Motor neuron (in vitro differentiated cells): ENCODE measurements at places on chromosomes 2 and 18.

GRCh38 chr2:65511306-65511705 is 78.9 kb upstream of the SPRED2 start:
- ATAC-seq = no peak

DNA sequence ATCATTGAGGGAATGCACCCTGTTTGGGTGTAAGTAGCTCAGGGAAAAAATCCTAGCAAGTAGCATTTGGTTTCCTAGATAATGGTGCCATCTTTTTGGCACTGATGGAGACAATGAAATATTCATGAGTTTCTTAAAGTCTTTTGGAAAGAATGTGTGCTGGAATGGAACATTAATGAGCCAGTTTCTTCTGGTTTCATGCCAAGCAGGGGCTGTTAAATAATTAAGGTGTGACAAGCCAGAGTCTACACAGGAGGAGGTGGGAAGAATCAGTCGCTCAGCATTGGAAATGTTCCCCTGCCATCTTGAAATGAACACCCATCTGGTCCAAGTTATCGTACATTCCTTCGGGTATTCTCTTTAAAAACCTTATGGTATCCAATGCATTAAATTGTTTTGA is 457.3 kb downstream of the RIT2 start:
- ATAC-seq = no peak

- ATAC-seq = peak; percentile 49
These were observed 308.4 kb downstream of the NDUFA10 start for GRCh38 chr2:239716536-239717318.

DNA sequence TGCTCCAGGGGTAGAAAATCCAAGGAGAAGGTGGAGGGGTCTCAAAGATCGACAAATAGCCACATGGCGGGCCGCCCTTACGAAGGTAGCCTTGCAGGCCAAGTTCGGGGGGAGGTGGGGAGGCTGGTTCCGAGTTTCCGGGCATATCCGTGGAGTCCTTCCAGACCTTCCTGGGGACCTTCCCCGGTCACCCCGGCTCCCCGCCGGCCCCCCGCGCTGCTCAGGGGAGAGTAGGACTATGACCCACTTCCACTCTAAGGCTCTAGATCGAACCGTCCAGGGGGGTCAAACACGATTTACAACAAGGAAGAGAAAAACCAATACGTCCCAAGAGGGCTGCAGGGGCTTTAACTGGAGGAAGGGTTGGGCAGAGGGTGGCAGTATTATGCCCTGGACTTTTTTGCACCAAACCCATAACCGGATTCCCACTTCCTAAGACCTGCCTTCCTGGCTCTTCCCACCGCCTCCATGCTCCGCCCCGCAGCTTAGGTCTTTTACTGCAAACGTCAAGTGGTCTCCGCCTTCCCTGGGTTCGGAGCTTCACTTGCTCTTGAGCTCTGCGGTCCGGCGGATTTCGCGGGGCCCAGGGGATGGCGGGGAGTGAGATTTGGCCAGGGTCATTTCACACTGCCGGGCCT is 779 bp upstream of the LYPD6 start:
- ATAC-seq = no peak

DNA sequence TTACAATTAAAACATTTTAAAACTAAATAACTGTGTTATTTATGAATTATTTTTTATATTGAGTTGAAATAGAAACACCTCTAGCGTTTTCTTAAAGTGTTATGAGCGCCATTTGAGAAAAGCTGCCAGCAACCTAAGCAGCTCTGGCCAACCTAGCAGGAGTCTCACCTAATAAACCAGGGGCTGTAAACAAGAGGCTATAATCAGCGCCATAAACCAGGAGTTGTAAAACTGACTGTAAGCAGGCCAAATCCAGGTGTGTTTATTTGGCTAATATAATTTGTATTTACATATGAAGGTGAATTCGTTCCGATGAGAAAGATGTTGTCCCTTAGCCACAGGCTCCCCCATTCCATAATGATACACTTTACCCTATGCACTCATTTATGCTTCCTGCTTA is 34.7 kb downstream of the LRRTM1 start:
- no peak for ATAC-seq

DNA sequence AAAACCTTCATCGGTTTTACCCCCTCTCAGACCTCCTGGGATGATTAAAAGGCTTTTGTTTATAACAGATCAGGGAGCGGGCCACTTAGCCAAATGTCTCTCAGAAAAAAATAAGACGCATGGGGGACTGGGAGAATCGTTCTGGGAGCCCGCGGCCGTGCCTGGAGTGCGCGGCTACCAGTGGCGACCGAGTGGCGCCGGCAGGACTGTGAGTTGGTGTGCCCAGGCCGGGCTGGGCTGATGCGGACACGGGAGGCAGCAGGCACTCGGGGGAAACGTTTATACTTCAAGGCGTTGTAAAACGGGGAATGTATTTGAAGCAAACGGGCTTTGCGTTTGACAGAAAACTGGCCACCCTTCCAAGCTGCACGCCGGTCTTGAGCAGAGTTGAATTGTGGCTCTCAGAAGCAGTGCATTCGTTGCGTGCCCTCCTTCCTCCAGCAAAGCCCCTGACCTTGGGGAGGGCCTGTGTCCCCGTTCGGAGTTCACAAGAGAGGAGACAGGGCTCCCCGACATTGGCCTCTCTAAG is 4.7 kb upstream of the HOXD10 start:
- ATAC-seq = no peak

DNA sequence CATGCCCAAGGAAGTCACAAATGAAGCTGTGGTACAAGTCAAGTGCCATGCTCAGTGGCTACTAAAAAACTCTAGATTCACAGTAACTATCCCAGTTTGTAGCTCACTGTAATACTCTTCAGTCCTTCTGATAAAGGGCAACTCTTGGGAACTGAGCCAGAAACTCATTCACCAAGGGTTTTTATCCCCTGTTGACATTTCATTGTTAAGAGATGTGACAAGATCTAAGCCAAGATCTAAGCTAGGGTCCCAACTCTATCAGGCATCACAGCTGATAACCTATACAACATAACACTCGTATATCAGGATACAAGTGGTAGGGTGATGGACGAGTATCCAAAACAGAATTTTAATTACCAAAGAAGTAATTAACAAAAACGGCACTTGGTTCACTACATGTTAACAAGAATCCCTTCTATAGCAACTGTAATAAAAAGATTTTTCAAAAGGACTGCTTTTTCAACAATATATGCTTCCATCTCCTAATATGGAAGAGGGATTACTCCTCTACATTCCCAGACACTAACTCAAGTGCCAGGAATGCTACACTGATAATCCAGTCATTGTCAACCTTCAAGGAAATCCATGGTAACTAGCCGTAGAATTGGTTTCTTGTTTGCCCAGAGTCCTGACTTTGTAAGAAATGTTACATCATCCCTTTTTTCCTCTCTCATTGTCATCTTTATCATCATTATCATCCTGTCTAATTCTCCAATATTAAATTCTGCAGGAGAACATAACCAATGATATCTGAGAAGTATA is 111.7 kb downstream of the CDH2 start:
- no peak for ATAC-seq

- ATAC-seq = no peak
These were observed 27.3 kb upstream of the GPR17 start for GRCh38 chr2:127618551-127619202.

GRCh38 chr2:239910851-239911640 is 114.1 kb downstream of the NDUFA10 start:
- ATAC-seq = peak; percentile 92

DNA sequence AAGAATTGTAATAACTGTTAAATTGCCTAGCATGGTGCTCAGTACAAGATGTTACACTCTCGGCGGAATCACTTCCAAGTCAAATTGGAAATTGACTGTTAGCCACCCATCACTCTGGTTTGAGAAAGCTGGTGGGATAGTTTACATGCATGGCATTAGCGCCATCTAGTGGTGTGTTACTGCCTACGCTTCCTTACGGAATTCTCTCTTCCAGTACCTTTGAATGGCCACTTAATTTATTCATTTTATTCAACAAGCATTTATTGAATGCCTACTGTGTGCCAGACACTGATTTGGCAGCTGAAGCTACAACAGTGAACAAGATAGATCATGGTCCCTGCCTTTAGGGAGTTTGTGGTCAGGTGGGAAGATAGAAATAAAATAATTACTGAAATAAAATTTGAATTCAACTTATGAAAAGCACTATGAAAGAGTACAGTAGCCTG is 171.2 kb downstream of the TMEM247 start:
- peak; percentile 74 for ATAC-seq

- no peak for ATAC-seq
These were observed 8.6 kb upstream of the INPP5D start for GRCh38 chr2:233051241-233052149.

GRCh38 chr2:110955556-110955955 is 165.2 kb upstream of the BCL2L11 start:
- no peak for ATAC-seq

DNA sequence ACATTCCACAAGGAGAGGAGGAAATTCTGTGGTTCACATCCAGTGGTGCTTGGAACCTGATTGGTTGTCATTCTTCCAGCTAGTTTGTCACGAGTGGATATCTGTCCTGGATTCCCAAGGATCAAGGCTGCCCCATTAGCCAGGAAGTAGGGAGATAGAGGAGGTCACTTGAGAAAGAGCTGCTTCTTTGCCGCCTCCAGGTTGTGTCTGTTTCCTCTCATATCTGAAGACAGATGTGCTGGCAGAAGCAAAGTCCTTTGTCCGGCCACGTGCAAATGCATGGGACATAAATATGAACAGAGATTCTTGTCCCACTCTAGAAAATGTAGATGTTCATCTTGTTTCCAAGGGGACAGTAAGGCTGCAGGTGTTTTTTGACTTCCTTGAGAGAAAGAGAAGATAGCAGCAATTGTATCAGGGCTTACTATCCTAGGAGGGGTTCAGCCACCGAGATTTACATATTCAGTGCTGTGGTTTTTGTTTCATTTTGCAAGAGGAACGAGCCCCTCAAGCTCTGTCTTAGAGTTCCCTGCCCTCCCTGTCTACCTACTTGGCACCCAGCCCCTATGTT is 174.4 kb downstream of the RPIA start:
- ATAC-seq = no peak

DNA sequence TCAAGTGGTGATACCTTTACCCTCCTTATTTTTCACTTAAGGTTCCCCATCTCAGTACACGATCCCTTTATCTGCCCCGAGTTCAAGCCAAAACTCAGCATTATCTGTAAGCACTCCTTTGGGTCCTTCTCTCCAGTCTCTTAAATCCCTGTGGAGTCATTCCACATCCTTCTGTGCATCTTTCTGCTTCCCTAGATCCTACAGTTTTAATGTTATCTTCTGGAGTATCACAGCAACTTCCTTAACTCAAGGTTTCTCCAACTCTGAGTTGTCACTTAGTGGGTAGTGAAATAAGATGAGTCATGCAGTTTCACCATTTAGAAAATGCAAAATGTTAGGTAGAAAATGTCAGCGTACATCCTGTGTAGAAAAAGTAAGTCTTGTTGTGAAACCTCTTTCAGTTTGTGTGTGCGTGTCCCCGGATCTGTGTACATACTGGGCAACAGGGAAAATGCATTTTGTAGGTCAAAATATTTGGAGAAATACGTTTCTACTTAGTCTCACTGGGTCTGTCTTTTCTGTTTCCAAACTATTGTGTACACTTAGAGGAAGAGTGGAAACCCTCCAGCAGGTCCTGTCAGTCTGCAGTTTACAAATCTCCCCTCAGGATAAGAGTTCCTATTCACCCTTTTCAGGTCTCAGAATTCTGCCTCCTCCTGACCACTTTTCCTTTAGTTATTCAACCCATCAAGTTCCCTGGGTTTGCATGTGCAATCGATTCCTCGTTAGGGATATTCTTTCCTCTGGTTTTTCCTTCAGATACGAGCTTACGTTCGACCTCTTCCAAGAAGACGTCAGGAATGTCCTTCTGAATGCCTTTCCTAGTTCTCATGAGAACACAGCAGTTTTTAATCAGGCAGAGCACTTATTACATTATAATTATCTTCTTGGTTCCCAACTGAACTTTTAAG is 154.8 kb downstream of the TGIF1 start:
- ATAC-seq = peak; percentile 38

DNA sequence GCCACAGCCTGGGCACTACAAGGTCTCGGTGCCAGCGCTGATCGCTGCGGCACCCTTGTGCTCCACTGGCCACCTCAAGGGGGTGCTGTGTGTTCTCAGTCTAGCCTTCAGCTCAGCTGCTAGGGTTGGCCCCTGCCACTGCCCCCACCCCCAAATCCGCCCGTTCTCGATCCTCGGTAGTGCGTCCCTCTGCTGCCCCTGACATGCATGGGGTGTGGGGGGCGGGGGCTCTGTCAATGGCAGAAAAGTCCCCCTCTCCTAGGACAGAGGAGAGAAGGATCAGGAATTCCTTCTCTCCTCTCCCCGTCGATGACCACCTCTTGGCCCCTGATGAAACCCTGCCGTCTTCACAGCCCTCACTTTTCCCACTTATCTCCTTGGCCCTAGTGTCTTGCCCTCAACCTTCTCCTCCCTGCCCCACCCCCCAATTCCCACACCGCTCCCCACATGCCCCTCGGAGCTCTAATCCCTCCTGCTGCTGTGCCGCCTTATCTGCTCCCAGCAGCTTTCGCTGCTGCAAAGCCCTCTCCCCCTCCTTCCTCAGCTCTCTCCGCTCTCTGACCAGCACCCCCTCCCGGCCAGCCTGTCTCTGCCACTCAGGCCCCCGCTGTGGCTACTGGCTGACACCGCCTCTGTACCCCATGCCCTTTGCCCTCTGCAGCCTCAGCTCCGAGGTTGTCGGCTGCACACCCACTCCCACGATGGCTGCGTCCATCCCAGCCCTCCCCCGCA is 4.3 kb upstream of the ASIC4 start:
- ATAC-seq = peak; percentile 40

GRCh38 chr18:57023275-57023882 is 123.5 kb upstream of the BOD1L2 start:
- no peak for ATAC-seq

DNA sequence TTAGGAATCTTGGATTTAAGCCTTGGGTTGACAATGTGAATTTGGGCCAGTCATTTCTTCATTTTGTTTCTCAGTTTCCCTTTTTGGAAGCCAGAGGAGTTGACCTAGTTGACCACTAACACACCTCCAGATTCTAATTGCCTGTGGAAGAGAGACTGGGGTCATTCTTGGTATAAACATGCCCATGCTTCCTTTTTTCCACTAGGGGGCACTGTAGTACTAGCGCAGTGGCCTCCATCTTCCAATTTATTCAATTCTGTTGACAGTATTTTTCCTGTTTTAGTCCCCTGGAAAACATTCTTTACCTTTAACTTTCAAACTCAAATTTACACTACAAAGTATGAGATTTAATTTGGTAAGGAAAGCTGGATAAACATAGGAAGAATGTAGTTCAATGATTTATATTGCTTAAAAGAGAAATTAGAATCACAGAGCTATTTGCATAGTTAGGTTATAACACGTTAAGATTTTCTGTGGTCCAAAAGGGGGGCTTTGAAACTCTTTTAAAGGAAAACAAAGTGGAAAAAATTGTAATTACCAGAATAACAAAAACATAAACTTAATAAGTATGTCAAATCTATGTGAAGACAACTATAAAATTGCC is 57.5 kb upstream of the AGPS start:
- ATAC-seq = no peak

DNA sequence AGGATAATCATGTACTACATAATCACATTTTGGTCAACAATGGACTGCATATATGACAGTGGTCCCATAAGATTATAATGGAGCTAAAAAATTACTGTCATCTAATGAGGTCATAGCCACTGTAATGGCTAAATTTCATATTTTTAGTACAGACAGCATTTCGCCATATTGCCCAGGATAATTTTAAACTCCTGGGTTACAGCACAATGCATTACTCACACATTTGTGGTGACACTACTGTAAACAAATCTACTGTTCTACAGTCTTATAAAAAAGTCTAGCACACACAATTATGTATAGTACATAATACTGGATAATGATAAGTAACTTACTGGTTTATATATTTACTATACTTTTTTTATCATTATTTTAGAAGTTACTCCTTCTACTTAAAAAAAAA is 12.8 kb downstream of the EIF2AK2 start:
- ATAC-seq = no peak

- ATAC-seq = no peak
These were observed 30.5 kb downstream of the B3GNT7 start for GRCh38 chr2:231425811-231426703.
